Activated T-helper 2 cell treated with anti-CD3 and anti-CD28 coated beads, Interferon-gamma antibody, Interleukin-2, Interleukin-4, amounts not matched to agents 10 μg/mL and 5 μg/mL and 100 μg/mL, durations not matched to agents 14 hours and 24 hours and 36 hours (primary cell): ENCODE measurements at places on chromosomes 5 and 9. TPM values are rescaled to one million over a fixed set of nuclear protein-coding genes. Genes with fewer than 3 reads are reported as not detected.
A peak's percentile ranks its signal among the peaks of the same experiment; 100 is the strongest.

GRCh38 chr9:79572032-79572607 lies 355 bp downstream of the TLE4 start:
- H3K27ac ChIP-seq = no peak overlapping the region
- no peak overlapping the region for H3K4me3 ChIP-seq
- peaks cover 31% of the 10 kb centered on the region for H3K4me1 ChIP-seq
- DNase-seq = no peak
- H3K36me3 ChIP-seq = peaks cover 28% of the 10 kb centered on the region

DNA sequence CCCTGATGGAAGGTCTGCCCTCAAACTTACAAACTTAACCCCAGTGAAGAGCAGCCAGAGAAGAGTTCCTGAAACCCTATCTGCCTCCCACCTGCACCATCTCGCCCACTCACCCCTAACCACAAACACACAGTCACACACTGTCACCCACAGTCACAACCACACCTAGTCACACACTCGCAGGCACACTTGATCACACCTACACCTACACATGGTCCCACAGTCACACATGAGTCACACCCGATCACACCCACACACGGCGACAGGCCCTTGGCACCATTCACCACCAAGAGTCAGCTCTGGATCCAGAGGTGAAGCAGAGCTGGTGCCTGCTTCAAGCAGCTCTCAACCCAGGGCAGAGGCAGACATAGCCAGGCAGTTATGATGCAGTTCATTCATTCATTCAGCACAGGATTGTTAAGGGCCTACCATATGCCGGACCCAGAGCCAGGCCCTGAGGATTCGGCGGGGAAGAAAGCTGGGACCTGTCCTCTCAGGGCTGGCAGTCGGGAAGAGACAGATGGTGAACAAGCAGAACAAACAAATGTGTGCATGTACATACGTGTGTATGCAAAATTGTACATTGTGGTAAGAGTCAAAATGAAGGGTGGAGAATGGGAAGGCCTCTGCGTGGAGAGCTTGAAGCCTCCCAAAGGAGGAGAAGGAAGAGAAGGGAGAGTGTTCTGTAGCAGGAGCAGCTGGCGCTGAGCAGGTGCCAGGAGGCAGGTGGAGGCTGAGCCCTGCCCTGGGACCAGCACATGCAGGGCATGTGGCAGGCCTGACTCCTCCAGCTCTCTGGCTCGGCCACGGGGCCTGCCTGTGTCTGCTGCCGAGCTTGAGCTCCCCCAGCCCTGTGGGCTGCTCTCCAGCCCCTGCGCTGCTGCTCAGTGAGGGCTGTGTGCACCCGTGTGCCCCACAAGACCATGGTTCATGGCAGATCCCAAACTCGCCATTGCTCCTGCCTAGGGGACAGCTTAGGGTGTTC lies 6.4 kb downstream of the TSPAN17 start:
- H3K4me1 ChIP-seq = peaks cover 40% of the 10 kb centered on the region
- H3K27me3 ChIP-seq = no peaks in the 10 kb centered on the region
- H3K4me3 ChIP-seq = peak overlapping the region; percentile 0
- peak overlapping the region; percentile 63 for H3K27ac ChIP-seq
- no peak for DNase-seq
- H3K36me3 ChIP-seq = peaks cover 31% of the 10 kb centered on the region

NR6A1 gene
- total RNA-seq = 1.5 and 1.8 TPM in 2 replicates

DNA sequence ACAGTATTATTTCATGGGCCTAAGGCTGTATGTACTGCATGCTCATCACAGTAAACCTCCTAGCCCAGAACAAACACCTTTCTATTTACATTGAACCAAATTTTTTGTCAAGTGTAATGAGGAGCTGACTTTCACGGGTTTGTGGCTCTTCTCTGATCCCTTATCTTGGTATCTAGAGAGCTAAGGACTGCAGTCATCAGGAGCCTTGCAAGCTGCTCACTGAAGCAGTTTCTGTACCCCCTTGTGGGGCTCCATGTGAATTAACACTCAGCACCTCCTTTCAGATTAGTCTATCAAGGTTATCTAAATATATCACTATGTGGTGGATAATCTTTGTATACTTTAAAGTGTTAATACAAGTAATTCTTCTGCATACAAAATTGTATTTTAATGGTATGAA lies 108.2 kb downstream of the AUH start:
- no peak overlapping the region for H3K4me3 ChIP-seq
- H3K27ac ChIP-seq = no peak overlapping the region
- H3K4me1 ChIP-seq = peaks cover 62% of the 10 kb centered on the region
- peak; percentile 67 for DNase-seq
- H3K27me3 ChIP-seq = no peaks in the 10 kb centered on the region

PCDHB9 gene
- not detected in 2 replicates for total RNA-seq

ZNF79 gene
- total RNA-seq = 11.9 and 14.4 TPM in 2 replicates

PPP1R26 gene
- total RNA-seq = 2.2 and 2.3 TPM in 2 replicates

SARDH gene
- 1.1 and 1.6 TPM in 2 replicates for total RNA-seq

ARID3C gene
- total RNA-seq = 0.14 and 0.21 TPM in 2 replicates

DNA sequence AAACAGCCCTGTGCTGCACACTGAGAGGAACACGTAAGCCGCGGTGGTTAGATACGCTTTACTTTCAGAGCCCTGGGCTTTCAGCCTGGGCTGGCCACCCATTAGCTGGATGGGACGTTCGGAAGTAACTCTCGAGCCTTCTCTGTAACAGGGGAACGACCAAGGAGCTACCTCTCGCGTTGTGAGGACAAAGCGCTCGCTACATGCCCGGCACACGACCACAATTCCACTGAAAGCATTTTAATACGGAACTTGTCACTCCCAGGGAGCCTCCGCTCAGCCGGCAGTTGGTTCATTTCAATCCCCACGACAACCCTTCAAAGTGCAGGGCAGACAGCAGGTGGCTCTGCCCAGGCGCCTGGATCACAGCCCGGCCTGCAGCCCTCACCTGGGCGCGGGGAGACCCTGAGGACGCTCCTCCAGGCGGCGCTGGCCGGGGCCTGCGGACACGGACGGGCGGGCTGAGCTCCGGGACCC lies 368 bp downstream of the SURF1 start:
- no peak for DNase-seq
- H3K27ac ChIP-seq = peak overlapping the region; percentile 74
- H3K27me3 ChIP-seq = no peaks in the 10 kb centered on the region
- peak overlapping the region; percentile 88 for H3K4me3 ChIP-seq

DNA sequence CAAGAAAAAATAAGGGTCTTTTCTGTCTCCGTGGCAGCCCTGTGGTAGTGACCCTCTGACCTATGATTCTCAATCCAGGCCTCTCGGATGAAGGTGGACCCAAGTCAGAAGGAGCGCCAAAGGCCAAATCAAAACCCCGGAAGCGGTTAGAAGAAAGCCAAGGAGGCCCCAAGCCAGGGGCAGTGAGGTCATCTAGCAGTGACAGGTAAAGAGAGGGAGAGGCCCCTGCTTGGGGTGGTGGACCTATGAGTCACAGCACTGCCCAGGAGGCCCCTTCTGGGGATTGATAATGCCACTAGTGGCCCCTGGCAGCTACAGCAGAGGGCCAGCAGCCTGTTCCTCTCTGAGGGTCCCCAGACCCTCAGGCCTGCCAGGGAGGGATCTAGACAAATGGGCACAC lies 6.4 kb upstream of the SLC2A8 start:
- H3K27ac ChIP-seq = no peak overlapping the region
- H3K27me3 ChIP-seq = peaks cover 35% of the 10 kb centered on the region
- peaks cover 31% of the 10 kb centered on the region for H3K4me1 ChIP-seq

PCDHB1 gene
- not detected in 2 replicates for total RNA-seq

FOXD4L6 gene
- 0.18 TPM in 1 of 2 replicates, not detected in the other for total RNA-seq

TRIM41 gene
- 32.2 and 33.0 TPM in 2 replicates for total RNA-seq

DNA sequence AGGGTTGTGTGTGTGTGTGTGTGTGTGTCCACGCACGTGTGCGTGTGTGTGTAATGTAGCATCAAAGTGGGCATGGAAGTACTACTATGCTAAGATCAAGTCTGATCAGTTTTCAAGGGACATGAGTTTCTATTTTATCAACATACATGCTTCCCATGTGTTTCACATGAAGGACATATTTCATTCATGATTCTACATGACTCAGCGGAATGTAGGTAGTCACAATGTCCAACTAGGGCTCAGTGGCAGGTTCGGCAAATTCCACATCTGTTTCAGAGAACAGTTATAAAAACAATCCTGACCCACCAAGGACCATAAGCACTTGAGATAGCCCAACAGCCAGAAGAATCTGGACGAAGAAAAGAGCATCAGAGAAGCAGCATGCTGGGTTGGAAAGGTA lies 148.3 kb downstream of the SPOCK1 start:
- H3K4me3 ChIP-seq = no peak overlapping the region
- no peaks in the 10 kb centered on the region for H3K4me1 ChIP-seq
- H3K27ac ChIP-seq = no peak overlapping the region
